ENCODE measurements at places on chromosomes 13 and 19. TPM values are rescaled to one million over a fixed set of nuclear protein-coding genes. Genes with fewer than 3 reads are reported as not detected.

Gene OR10H1
- not detected for total RNA-seq

Gene CGB1
- not detected for total RNA-seq

Gene PDX1
- total RNA-seq, result not detected

Gene NANOS3
- total RNA-seq, result not detected

Gene RFXAP
- 5.5 TPM for total RNA-seq

DNA sequence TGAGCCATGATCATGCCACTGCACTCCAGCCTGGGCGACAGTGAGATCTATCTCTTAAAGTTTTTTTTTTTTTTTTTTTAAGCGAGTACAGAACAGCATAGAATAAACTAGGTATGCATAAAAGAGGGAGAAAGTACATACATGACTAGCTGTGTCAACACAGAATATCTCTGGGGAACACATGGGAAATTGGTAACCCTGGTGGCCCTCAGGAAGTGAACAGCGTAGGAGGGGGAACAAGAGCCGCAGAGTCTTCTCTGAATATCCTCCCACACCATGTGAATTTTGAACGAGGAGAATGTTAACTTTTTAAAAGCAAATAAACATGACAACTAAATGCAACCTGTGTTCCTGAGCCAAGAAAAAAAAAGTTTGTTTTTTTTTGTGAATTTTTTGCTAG is 15.2 kb downstream of the PHLDB3 start:
- DNase-seq, result no peak

GRCh38 chr13:106762708-106763107 is 194.8 kb upstream of the ARGLU1 start:
- no peak for DNase-seq

GRCh38 chr13:109568339-109568818 is 218.0 kb downstream of the IRS2 start:
- no peak for DNase-seq

- no peak for DNase-seq
Observed at GRCh38 chr19:10260141-10260584, 8.1 kb downstream of the MRPL4 start.

DNA sequence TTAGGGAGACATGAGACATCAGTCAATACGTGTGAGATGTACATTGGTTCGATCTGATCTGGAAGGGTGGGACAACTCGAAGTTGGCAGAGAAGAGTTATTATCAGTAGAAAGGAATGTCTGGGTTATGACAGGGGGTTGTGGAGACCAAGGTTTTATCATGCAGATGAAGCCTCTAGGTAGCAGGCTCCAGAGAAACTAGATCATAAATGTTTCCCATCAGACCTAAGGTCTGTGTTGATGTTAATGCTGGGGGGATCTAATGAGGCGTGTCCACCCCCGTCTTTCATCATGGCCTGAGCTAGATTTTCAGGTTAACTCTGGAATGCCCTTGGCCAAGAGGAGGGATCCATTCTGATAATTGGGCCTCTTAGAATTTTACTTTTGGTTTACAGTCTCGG is 187.0 kb upstream of the KL start:
- DNase-seq, result no peak

DNA sequence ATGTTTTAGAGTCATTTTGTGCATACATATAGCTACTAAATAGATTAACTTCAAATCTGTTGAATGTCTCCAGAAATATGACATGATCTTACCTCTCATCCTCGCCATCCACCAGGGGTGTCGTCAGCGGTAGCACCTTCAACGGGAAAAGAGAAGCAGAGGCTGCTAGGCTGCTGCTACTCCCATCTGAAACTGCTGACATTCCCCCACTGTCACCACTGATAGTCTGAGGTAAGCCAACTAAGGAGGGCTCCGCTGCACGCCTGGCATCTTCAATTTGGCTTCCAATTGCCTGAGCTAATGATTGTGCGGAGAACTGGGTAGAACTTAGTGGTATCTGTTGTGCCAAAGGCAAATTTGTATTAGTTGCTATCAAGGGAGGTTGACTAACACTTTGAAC is 3.1 kb downstream of the TSC22D1 start:
- DNase-seq, result no peak

DNA sequence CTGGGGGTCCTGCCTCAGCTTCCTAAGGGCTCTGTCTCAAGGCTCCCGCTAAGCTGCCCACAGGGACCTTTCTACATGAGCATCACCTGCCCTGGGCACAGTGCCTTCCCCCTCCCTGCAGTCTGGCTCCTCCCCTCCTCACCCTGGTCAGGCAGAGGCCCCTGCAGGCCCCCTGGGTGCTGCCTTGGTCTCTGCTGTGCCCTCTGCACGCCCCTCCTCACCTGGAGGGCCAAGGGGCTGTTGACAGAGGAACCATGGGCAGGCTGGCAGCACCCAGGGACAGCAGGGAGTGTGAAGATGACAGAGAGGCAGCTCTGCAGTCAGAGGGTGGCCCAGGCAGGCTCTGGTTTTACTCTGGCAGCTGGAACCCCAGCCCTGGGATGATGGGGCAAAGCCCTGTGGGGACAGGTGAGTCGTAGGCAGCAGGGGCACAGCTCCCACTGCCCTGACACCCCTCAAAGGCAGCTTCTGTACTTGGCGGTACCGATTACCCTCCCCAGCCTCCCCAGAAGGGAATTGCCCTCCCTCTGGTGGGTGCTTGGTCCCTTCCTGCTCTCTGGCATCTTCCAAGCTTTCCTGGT is 43.1 kb downstream of the SUGP2 start:
- DNase-seq, result no peak

Measured in Peyer's patch (tissue), 4 donors.